ENCODE measurements at places on chromosomes 3 and 15.

DNA sequence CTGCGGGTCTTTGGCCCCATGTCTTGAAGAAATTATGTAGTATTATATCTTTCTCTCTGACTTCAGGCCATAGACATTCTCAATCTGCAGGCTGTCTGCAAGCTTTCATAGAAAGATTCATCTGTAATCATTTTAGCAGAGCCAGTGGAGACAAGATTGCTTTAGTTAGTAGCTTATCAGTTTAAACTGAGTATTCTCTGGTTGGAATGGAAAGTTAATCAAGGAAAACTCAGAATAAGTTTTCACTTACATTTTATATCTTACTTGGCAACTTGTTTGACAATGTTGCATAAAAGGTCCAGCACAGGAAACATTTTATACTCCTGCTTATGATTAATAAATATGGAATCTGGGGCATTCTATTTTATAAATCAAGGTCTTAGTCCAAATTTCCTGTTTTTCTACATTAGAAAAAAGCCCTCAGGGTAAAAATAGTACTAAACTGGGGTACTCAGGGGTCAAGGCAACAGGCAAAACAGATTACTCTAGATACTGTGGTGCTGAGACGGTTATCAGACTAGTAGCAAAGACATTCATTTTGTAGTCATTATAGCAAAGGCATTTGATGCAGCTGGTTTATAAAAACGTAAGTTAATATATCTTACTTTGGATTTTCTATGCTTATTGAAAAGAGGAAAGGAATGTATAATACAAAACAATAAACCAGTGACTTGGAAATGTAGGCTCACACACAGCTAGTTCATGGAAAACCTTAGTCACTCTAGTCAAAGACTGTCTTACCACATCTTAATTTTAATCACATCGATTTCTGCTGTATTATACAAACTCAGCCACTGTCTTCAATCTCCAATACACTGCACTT is 45.2 kb upstream of the FILIP1L start:
- DNase-seq: no peak
- H3K27me3 ChIP-seq: no peaks in the 10 kb centered on the region
- H3K4me1 ChIP-seq: no peaks in the 10 kb centered on the region
- no peak overlapping the region for H3K4me3 ChIP-seq
- H3K27ac ChIP-seq: no peak overlapping the region
- no peaks in the 10 kb centered on the region for H3K36me3 ChIP-seq

- H3K4me3 ChIP-seq: no peak overlapping the region
- no peaks in the 10 kb centered on the region for H3K36me3 ChIP-seq
- DNase-seq: no peak
- no peak overlapping the region for H3K27ac ChIP-seq
- H3K4me1 ChIP-seq: no peaks in the 10 kb centered on the region
Measured at GRCh38 chr15:80588801-80589200, 106.3 kb upstream of the ABHD17C start.

GRCh38 chr3:68139897-68140296 is 485.5 kb upstream of the SUCLG2 start:
- no peaks in the 10 kb centered on the region for H3K36me3 ChIP-seq
- no peak overlapping the region for H3K27ac ChIP-seq
- no peaks in the 10 kb centered on the region for H3K4me1 ChIP-seq
- DNase-seq: no peak
- no peak overlapping the region for H3K4me3 ChIP-seq

DNA sequence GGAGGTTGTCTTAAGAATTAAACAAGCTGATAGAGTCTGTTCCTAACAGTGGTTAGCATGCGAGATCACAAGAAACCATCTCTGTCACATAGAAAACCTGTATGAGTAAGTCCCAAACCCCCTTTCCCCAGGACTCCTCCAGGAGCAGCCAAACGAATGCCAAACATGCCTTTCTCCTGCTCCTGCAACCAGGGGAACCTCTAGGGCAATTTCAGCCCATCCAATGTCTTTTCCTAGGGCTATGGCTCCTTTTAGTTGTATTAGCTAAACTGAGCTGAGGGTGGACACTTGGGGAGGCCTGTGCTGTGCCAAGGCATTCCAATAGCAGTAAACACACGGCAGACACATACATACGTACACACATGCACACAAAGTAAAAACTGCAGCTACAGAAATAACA is 36.5 kb upstream of the TIMP4 start:
- no peak overlapping the region for H3K4me3 ChIP-seq
- DNase-seq: no peak
- H3K36me3 ChIP-seq: no peaks in the 10 kb centered on the region

DNA sequence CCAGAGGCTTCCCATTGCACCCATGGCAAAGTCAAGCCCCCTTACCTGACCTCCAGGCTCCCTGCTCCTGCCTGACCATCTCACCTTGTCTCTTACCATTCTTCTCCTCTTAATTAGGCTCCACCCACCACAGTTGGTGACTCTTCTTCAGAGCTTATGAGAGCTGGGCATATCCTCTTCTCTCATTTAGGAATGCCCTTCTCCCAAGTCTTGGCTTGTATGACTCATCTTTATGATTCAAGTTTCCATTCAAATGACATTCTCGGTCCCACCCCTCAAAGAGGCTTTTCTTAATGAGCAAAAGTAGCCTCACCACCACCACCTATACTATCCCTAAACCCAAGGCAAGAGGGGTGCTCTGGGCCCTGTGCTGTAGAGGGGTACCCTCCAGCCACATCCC is 55.3 kb upstream of the NUDT16 start:
- no peaks in the 10 kb centered on the region for H3K27me3 ChIP-seq
- H3K4me3 ChIP-seq: no peak overlapping the region
- H3K27ac ChIP-seq: no peak overlapping the region

DNA sequence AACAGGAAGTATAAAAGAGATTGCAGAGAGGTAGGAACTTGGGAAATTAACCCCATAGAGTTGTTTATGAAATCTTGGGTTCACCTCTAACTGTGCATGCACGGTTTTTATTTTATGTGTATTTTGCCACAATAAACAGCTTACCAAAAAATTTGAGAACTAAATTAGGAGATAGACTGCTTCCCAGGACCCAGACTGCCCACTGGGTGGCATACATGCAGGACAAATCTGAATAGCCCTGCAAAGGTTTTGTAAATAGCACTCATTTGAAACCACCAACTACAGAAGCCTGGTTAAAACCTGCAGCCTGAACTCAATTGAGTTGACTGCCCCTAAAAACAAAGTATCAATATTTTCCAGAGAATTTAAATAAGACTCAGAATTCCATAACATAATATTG is 96.4 kb upstream of the SLCO2A1 start:
- no peaks in the 10 kb centered on the region for H3K4me1 ChIP-seq
- H3K27me3 ChIP-seq: no peaks in the 10 kb centered on the region
- no peak overlapping the region for H3K4me3 ChIP-seq
- no peaks in the 10 kb centered on the region for H3K36me3 ChIP-seq

DNA sequence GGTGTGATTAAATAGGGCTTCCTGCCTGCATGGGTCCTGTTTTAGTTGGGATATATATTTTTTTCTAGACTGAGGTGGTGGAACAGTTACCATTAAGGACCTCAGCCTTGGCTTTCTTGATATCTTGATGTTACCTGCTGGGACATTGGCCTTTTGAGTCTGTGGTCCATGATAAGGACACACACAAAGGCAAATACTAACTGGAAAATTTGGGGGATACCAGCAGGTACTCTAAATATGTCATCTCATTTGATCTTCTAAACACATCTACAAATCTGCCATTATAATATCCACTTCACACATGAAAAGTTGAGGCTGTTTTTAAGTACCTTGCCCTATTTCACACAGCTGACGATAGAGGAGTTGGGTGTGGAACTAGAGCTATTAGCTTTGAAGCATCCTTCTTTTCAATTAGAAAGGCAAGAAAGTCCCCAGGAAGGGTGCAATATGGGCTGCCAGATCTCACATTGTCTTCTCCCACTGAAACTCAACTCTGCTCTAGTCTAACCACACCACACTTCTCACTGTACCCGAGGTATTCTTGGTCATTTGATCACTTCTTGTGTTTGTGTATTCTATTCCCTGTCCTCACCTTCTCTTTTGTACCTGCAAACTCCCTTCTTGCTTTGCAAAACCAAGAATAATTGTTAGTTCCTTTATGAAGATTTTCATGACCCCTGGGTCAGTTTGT is 288.3 kb upstream of the ICE2 start:
- H3K4me1 ChIP-seq: no peaks in the 10 kb centered on the region

DNA sequence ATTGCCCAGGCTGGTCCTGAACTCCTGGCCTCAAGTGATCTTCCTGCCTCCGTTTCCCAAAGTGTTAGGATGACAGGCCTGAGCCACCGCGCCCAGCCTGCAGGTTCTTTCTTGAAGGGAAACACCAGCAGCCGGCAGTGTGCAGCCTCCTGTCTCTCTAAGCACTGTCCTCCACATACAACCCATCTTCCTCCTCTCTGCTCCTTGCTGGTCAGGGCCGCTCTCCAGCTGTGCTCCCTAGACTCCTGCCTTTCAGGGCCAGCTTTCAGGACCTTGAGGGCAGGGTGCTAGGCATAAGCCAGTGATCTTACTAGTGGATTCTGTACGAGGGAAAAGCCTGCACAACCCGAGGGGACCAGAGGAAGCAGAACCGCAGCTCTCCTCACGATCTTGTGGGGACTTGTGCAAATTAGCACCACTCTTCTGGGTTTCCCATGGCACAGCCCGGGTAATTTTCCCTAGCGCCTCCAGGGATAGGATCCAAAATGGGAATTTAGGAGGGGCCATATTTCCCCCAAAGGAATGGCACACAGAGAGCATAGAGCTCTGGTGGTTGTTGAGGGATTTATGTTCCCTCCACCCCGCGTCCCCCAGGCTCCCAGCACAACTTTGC is 18.2 kb upstream of the CORO2B start:
- H3K36me3 ChIP-seq: no peaks in the 10 kb centered on the region
- H3K4me1 ChIP-seq: peaks cover 11% of the 10 kb centered on the region
- no peak overlapping the region for H3K4me3 ChIP-seq
- no peak for DNase-seq
- H3K27ac ChIP-seq: no peak overlapping the region

- no peak for DNase-seq
- H3K27ac ChIP-seq: no peak overlapping the region
- H3K4me1 ChIP-seq: no peaks in the 10 kb centered on the region
- H3K4me3 ChIP-seq: no peak overlapping the region
- no peaks in the 10 kb centered on the region for H3K27me3 ChIP-seq
Measured at GRCh38 chr15:77607894-77608261, 24.8 kb downstream of the LINGO1 start.

GRCh38 chr3:37891227-37891626 is 29.5 kb downstream of the CTDSPL start:
- H3K27me3 ChIP-seq: no peaks in the 10 kb centered on the region
- no peaks in the 10 kb centered on the region for H3K36me3 ChIP-seq
- H3K27ac ChIP-seq: no peak overlapping the region
- DNase-seq: no peak
- no peak overlapping the region for H3K4me3 ChIP-seq

GRCh38 chr3:110343945-110344344 is 727.7 kb upstream of the NECTIN3 start:
- no peak overlapping the region for H3K4me3 ChIP-seq
- H3K4me1 ChIP-seq: no peaks in the 10 kb centered on the region

- no peaks in the 10 kb centered on the region for H3K36me3 ChIP-seq
- H3K27ac ChIP-seq: no peak overlapping the region
- peaks cover 11% of the 10 kb centered on the region for H3K4me1 ChIP-seq
- no peaks in the 10 kb centered on the region for H3K27me3 ChIP-seq
Measured at GRCh38 chr15:77226652-77227051, 155.7 kb upstream of the TSPAN3 start.

GRCh38 chr3:57855281-57855680 is 99.2 kb downstream of the SLMAP start:
- no peak overlapping the region for H3K4me3 ChIP-seq
- no peaks in the 10 kb centered on the region for H3K27me3 ChIP-seq
- H3K4me1 ChIP-seq: no peaks in the 10 kb centered on the region
- H3K27ac ChIP-seq: no peak overlapping the region
- no peak for DNase-seq
- H3K36me3 ChIP-seq: no peaks in the 10 kb centered on the region

DNA sequence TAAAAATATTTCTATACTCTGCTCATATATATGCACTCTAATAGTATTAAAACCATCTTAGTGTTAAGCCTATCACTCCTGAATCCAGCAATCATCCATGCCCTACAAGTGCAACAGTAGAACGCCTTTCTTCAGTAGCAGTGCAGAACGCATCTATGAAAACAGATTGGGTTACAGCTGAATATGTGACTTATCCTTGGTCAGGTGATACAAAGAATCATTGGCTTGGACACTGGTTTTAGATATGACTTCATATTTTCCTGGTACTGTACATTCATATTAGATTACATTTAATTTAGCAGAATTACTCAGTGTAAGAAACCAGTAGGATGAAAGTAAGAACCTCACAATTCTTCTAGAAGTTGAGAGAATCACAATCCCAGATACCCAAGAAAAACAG is 43.3 kb downstream of the ZNF106 start:
- H3K36me3 ChIP-seq: peaks cover 40% of the 10 kb centered on the region
- H3K4me3 ChIP-seq: no peak overlapping the region
- no peak for DNase-seq
- H3K27me3 ChIP-seq: no peaks in the 10 kb centered on the region

GRCh38 chr3:190586631-190587011 is 72.7 kb downstream of the IL1RAP start:
- H3K4me1 ChIP-seq: peaks cover 5% of the 10 kb centered on the region
- no peaks in the 10 kb centered on the region for H3K36me3 ChIP-seq
- H3K4me3 ChIP-seq: no peak overlapping the region
